ENCODE measurements at places on chromosomes 2 and 18. TPM values are rescaled to one million over a fixed set of nuclear protein-coding genes. Genes with fewer than 3 reads are reported as not detected.

- no peak for DNase-seq
Measured at GRCh38 chr2:59899692-59900091, 653.8 kb downstream of the BCL11A start.

COL4A4 gene
- polyA plus RNA-seq, result 0.33 TPM

C2orf66 gene
- 0.23 TPM for polyA plus RNA-seq

RAB6C gene
- polyA plus RNA-seq, result not detected

- DNase-seq, result no peak
Measured at GRCh38 chr2:173962583-173963110, 2.5 kb downstream of the SP3 start.

SOCS6 gene
- polyA plus RNA-seq, result 28.7 TPM

GRCh38 chr2:62208758-62209114, 12.8 kb downstream of the B3GNT2 start:
- DNase-seq, result no peak

- no peak for DNase-seq
Measured at GRCh38 chr2:85594715-85595300, 737 bp upstream of the RNF181 start.

EML6 gene
- polyA plus RNA-seq, result 0.36 TPM

DNA sequence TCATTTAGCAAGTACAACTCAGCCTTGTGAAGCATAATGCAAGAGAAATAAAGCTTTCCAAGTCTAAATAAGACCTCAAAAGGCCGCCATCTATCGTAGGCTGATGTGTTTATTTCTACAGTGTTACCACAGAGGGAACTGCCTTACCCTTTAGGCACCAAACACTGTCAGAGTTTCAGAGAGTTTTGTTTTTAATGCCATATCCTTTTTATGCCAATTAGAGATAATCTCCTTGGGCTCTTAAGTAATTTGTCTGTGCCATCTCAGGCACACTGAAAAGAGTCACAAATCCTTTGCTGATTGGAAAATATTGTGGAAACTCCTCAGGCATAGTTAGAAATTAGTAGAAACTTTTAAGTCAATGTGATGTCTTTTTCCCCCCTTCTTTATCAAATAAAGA, 797.1 kb downstream of the SLC4A3 start:
- DNase-seq, result no peak

GRCh38 chr18:58699551-58699950, 28.3 kb downstream of the MALT1 start:
- DNase-seq, result no peak

RAPH1 gene
- 3.3 TPM for polyA plus RNA-seq

DNA sequence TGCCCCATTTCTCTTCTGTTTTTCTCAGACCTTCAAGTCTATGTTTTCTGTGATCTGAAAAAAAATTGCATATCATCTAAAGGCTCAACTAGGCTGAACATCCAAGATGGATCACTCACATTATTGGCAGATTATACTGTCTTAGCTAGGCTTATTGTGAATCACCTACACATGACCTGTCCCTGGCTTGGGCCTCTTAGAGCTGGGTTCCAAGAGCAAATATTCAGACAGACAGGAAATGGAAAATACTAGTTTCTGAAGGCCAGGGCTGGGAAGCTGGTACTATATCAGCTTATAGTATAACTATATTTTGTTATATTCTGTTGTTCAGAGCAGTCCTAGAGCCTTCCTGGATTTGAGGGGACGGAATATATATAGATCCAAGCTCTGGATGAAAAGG, 90.3 kb downstream of the PIK3C3 start:
- DNase-seq, result no peak

KCNE4 gene
- 16.6 TPM for polyA plus RNA-seq

GRCh38 chr2:66441581-66442320, 6.8 kb downstream of the MEIS1 start:
- DNase-seq, result no peak

GRCh38 chr2:135849087-135849486, 12.1 kb upstream of the LCT start:
- DNase-seq, result no peak

DNA sequence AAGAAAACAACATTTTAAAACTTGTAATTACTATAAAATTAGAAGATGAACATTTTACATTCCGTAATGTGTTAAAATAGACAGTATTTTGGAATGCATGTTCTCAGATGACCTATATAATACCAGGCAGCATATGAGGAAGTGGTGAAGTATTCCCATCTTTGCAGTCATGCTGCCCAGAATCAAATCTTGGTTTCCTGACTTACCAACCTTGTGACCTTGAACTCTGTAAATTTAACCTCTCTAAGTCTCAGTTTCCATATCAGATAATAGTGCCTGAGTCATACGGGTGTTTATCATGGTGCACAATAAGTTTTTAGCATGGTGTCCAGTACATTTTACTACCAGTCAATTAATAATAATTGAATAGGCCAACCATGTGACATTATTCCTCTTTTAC, 7.3 kb upstream of the GALM start:
- DNase-seq, result no peak

DNA sequence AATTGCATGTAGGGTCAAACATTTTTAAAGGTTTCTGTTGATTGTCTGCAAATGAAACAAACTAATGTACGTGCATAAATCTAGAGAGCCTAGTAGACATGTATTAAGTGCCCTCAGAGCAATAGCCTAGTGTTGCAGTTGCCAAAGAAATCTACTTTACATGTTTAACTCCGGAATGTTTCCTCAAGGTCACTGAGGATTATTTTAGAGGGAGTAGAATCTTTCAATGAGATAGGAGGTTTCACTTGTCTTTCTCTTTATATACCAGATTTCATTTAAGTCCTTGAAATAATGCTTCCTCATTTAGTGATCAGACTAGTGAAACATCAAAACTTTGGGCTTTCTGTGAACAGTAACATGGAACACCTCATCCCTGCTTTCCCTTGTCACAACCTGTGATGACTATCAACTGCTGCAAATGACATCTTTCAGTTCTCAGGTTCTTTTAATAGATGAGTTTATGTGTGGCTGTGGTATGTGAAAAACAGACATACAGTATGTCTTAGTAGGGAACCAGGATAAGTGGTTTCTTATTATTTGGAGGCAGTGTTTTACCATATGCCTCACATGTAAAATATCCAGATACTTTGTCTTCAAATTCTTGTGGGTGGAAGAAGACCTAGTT, 5.5 kb downstream of the UBE2E3 start:
- no peak for DNase-seq

DNA sequence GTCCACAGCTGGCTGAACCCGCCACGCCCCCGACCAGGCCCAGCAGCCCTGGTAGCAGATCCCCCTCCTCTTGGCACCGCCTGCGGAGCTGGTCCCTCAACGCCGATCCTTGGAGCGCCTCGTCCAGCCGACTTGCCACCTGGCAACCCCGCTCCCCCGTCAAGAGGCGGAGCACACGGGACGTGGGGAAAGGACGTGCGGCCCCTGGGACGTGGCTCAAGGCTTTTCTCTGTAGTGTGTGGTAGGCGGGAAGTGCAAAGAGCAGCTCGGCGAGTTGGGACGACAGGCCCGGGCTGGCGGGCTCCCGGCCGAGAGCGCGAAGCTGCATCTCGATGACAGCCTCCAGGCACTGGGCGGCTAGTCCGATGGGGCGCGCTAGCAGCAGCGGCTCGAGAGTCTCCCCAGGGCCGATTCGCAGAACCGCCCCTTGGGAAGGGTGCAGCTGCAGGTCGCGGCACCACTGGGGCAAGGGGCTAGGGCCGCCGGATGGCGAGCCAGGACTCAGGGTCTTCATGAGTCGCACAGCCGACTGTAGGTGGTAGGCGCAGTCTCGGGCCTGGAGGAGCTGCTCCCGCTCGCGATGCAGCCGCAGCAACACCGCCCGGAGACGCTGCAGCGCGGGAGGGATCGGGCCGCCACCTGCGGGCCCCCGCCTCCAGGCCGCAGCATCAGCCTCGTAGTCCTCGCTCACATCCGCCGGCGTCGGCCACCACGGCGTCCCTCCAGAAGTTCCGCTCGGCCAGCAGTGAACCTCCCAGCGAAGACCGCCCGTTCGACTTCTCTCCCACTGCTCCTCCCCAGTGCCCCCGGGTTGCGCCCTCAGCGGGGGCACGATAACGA, 617 bp downstream of the CCDC142 start:
- DNase-seq, result no peak

DNA sequence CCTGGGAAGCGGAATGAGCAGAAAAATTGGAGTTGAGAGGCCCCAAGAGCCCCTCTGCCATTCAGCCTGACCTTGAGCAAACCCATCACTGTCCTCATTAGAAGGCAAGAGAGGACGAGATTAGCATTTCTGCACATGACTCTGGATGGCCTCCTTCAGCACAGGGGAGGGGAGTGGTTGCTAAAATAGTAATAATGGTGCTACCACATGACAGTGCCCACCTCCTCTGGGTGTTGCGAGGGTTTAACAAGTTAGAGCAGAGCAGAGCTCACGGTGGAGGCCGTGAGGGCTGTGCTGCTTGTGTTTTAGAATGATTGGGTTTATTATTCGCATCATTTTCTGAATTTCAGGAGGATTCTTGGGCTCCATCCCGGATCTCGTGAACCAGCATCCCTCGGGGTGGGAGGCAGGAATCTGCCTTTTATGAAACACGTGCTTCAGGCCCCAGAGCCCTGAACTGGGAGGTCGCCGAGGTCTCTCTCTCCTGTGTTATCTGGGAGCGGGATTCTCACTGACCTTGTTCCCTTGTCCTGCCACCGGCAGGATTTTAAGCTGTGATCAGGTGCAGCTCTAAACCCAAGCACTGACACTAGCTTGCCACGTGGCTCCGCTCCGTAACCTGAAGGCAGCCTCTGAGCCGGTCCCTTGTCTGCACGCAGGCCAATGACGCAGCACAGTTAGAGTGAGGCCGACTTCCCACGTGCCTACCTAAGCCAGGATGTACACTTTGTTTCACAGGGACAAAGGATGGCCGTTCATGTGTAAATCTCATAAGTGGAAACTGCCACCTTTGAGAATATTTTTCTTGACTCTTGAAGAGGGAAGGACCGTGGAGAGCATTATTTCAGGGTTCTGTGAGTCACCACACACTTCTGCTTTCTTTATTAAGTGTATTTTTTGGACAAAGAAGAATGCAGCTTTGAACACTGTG, 142.3 kb downstream of the ACOXL start:
- no peak for DNase-seq

TMEM182 gene
- polyA plus RNA-seq, result 2.6 TPM

DNA sequence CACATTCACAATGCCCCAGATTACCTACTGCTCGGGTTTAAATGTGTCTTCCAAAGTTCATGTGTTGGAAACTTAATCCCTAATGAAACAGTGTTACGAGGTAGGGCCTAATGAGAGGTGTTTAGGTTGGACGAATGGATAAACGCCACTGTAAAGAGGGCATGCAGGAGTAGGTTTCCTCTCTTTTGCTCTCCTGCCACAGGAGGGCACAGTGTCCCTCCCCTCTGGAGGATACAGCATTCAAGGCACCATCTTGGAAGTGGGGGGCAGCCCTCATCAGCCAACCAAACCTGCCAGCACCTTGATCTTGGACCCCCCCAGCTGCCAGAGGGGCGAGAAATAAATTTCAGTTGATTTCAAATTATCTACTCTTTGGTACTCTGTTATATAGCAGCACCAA, 103.5 kb downstream of the TSHZ1 start:
- no peak for DNase-seq

GRCh38 chr2:88074854-88075292, 7.2 kb downstream of the SMYD1 start:
- peak; percentile 62 for DNase-seq

FASTKD1 gene
- 13.5 TPM for polyA plus RNA-seq

DNA sequence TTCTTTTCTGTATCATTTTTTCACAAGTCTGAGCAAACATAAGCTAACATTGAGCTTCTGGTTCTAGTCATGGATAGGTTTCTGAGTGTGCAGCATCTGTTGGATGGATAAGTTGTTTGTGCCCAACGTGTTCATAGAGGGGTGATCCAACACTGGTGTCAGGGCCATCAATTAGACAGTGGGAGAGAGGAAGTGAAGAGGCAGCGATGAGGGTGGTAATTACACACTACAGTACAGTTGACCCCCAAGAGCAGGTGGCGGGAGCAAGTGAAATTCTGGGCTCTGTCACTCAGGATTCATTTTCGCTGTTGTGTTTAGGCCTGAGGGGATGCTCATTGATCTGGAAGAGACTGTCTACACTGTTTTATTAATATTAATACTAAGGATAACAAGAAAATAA, 180.0 kb upstream of the CXCR4 start:
- no peak for DNase-seq

- peak; percentile 79 for DNase-seq
Measured at GRCh38 chr2:36371928-36372391, 16.4 kb downstream of the CRIM1 start.

- peak; percentile 80 for DNase-seq
Measured at GRCh38 chr2:122028371-122029100, 273.1 kb downstream of the TSN start.

- DNase-seq, result no peak
Measured at GRCh38 chr2:157093666-157094065, 163.8 kb upstream of the GALNT5 start.

Measured in BJ (cell line).